NCI-H2171 treated with DMSO at 0.1 percent for 48 hours (cell line): ENCODE measurements at places on chromosomes 5 and 9.
A peak's percentile ranks its signal among the peaks of the same experiment; 100 is the strongest.

DNA sequence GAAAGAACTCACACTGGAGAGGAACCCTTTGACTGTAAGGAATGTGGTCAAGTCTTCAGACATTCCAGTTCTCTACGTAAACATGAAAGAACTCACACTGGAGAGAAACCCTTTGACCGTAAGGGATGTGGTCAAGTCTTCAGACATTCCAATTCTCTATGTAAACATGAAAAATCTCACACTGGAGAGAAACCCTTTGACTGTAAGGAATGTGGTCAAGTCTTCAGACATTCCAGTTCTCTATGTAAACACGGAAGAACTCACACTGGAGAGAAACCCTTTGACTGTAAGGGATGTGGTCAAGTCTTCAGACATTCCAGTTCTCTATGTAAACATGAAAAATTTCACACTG is 32.6 kb downstream of the MAPK9 start:
- DNase-seq, result no peak

DNA sequence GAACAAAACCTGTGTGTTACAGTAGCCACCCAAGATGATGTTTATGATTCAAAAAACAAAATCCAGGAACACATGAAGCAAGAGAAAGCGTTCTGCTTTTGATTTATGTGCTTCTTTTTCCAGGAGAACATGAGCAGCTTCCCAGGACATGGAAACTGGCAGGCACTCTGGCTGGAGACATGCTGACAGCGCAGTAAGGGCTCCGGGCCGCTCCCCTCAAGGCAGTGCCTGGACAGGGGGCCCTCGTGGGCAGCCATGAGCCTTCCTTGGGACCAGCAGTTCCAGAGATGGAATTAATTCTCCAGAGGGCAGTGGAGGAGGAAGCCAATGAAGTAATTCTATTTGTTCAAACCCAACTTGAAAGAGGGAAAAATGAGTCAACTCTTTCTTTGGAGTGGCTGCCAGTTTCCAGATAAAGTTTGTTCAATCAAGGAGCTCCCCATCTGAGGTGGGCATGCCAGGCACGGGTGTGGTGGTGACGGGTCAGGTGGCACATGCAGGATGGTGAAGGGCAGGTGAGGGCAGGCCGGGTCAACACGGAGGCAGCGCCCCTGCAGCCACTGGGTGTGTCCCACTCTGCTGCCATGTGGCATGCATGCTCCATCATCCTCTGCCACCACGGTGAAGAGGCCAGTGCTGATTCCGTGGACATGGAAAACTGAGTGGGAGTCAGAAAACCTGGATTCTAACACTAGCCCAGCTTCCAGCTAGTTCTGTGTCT is 83.8 kb downstream of the OTULIN start:
- DNase-seq, result no peak

DNA sequence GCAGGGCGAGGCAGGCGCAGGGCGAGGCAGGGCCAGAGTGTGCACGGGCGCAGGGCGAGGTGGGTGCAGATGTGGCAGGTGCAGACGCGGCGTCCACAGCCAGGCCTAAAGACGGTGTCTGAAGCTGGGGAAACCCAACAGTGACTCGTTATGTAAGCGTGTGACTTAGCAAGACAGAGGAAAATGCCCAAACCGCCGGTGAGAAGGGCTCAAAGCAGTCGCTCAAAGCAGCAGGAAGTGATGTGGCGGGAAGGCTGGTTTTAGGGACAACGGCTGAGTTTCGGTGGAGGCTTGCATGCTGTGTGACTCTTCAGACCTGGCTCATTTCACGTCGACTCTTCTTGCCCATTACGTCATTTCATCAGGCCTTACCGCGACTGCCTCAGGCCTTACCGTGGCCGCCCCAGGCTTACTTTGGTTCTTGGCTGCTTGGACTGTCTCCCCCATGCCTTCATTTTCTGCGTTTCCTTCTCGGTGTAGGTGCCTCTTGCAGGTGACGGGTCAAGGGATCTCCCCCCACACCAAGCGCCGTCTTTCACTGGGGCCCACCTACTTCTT is 50.5 kb upstream of the EXOC3 start:
- no peak for DNase-seq

GRCh38 chr9:37471942-37472684 is 6.9 kb upstream of the ZBTB5 start:
- no peak for DNase-seq

DNA sequence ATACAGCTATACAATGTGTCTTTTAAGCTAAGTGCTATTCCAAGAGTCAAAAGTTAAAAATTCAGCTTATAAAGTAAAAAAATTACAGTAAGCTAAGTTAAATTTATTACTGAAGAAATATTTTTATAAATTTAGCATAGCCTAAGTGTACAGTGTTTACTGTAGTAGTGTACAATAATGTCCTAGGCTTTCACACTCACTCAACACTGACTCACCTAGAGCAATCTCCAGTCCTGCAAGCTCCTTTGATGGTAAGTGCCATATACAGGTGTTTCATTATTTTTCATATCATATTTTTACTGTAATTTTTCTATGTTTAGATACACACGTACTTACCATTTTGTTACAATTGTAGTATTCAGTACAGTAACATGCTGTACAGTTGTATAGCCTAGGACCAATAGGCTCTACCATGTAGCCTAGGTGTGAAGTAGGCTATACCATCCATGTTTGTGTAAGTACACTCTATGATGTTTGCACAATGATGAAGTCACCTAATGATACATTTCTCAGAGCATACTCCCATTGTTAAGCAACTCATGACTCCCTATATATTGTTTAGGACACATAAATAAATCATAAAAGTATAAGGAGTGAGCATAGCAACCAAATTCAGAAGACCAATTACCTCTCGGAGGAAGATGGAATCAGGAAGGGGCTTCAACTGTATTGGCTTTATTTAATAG is 165.1 kb upstream of the SLC30A5 start:
- DNase-seq, result no peak

- DNase-seq, result no peak
Measured at GRCh38 chr9:93633492-93634221, 57.3 kb downstream of the PHF2 start.

GRCh38 chr9:116986015-116986414 is 298.9 kb downstream of the TRIM32 start:
- DNase-seq, result no peak

DNA sequence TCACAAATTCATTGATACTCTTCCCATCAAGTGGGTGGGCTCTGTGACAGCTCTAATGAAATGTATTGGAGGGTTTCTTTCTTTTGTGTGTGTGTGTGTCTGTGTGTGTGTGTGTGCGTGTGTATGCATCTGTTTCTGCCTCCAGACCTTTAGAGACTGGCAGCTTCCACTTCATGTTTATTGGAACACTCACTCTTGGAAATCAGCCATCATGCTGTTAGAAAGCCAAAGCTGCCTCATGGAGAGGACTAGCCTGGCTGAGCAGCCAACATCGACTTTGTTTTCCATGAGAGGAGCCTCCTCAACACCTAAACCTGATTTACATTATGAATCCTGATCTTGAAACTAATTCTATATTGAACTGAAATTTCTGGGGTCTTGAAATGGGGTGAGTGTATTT is 128.5 kb upstream of the FAM174A start:
- no peak for DNase-seq

GRCh38 chr9:137880976-137881530 is 3.5 kb downstream of the CACNA1B start:
- DNase-seq, result no peak

- DNase-seq, result no peak
Measured at GRCh38 chr5:57780306-57780960, 297.8 kb upstream of the ACTBL2 start.

DNA sequence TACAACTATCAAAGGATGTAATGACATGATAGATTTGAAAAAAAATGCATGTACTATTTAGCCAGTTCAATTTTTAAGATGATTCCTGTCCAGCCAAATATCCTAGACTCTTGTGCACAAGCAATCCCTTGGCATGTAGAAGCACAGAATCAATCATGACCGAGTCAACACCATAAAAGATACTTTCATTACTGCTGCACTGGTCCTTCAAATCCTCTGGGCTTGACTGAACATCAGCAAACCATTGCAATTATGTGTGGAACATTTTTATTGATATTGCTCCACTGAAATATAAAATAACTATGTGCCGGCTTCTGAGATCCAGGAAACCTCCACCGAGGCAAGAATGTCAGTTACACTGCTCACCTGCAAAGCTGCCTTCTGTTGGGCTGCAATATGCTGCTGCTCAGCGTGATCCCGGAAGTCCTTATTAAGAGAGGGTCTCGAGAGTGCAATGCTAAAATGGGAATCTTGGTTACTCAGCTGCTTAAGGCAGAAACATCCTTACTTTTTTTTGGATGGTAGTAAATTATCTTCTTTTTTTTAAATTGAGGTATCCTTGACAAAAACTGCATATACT is 28.7 kb downstream of the INIP start:
- DNase-seq, result peak; percentile 21

GRCh38 chr5:80309871-80310665 is 9.7 kb upstream of the SPZ1 start:
- no peak for DNase-seq

DNA sequence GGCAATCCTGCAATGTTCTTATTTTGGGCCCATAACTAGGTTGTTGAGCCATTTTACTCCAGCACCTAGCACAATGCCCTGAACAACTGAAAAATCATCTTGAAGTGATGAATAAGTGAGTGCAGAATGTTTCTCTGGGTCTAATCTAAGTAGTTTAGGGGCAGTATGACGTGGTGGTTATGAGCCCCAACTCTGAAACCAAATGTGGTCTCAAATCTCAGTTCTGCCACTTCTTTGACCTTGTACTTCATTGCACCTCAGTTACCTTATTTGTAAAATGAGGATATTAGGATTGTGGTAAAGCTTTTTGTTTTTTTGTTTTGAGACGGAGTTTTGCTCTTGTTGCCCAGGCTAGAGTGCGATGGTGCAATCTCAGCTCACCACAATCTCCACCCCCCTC is 80.9 kb upstream of the SNX2 start:
- DNase-seq, result no peak

- DNase-seq, result no peak
Measured at GRCh38 chr9:33489066-33489465, 15.3 kb upstream of the NOL6 start.

- no peak for DNase-seq
Measured at GRCh38 chr9:91835632-91836031, 114.4 kb downstream of the ROR2 start.

GRCh38 chr5:143386725-143387124 is 16.8 kb downstream of the NR3C1 start:
- DNase-seq, result no peak

DNA sequence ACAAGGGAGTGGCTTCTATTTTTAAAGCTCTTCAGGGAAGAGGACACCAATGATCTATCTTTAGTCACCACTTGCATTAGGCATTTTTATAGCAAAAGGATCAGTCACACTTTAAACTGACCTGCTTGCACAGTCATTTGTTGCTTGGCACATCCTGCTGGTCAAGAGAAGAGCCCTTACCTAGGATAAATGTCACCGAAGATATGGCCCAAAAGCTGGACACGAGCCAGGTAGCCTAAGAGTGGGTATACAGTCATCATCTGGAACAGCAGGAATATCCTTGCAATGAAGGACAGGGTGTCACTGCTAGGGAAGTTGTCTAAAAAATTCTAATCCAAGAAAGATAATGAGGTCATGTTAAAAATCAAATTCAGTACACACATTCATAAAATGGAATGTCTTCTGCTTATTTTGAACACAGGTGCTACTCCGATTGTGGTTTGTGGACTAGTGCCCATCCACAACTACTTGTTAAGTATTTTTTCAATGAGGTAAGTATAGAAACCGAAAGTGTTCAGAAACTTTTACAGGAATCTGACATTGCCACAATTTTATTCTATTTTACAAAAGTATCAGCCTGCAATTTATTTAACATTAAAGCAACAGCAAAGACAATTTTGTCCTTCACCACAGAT is 78.4 kb downstream of the SLC38A9 start:
- no peak for DNase-seq

- no peak for DNase-seq
Measured at GRCh38 chr5:94347130-94347529, 271.3 kb downstream of the KIAA0825 start.

GRCh38 chr5:94268226-94268625 is 350.2 kb downstream of the KIAA0825 start:
- DNase-seq, result no peak

- DNase-seq, result no peak
Measured at GRCh38 chr5:52692039-52692438, 95.7 kb upstream of the ITGA1 start.

GRCh38 chr9:36091026-36091953 is 45.2 kb upstream of the GLIPR2 start:
- no peak for DNase-seq

- DNase-seq, result peak; percentile 100
Measured at GRCh38 chr5:10288592-10289219, 19.0 kb downstream of the CMBL start.

GRCh38 chr5:119291877-119292276 is 63.9 kb upstream of the TNFAIP8 start:
- no peak for DNase-seq

DNA sequence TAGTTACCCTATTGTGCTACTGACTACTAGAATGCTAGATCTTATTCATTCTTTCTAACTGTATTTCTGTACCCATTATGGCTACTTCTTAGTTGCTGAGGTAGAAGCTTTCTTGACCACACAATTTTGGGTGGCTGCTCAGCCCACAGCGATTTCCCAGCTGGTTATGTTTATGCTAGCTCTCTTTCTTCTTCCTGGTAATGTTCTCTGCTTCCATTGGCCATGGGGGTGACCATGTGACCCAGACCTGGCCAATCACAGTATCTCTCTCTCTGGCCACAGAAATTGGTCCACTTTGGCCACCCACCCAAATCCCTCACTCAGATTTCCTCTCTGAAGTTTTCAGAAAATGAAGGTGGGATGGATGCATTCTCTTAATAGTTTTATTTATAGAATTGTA is 427.9 kb upstream of the CLINT1 start:
- DNase-seq, result no peak

- no peak for DNase-seq
Measured at GRCh38 chr5:107636555-107636954, 34.2 kb downstream of the EFNA5 start.

DNA sequence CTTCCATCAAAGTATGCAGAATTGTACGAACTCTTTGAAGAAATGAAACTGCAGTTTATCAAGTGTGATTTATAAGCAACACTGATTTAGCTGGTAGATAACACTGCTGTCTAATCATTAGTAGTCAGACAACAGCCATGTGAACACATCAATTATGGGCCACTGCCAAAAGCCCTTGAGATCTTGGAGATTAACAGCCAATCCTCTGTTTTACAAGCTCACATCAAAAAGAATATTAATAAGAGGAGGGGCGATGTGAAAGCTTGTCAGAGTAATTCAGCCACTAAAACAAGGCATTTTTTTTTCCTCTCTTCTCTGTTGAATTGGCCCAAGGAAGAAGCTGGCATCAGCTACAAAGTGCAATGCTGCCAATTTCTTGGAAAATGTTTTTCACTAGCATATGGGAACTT is 28.1 kb downstream of the ZNF608 start:
- DNase-seq, result peak; percentile 70

DNA sequence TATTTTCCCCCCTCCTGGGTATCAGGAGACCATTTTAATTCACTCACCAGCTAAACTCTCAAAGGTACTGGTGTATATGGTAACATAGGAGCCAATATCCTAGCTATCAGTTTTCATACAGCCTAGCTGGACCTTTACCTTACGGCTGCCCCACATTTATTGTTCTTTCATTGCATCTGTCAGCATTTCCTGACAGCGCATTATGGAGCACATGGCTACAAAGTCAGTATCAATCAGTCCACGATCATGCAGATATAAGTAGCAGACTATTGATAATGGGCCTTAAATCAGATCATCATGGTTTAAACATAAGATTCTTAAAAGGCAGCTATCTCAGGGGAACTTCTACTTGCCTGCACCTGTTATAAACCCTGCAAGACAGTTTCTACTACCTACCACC is 304.7 kb downstream of the KIAA0825 start:
- no peak for DNase-seq
